ENCODE measurements at places on chromosomes 4 and X.

- DNase-seq = no peak
Observed at GRCh38 chr4:4784379-4784778, 75.1 kb upstream of the MSX1 start.

DNA sequence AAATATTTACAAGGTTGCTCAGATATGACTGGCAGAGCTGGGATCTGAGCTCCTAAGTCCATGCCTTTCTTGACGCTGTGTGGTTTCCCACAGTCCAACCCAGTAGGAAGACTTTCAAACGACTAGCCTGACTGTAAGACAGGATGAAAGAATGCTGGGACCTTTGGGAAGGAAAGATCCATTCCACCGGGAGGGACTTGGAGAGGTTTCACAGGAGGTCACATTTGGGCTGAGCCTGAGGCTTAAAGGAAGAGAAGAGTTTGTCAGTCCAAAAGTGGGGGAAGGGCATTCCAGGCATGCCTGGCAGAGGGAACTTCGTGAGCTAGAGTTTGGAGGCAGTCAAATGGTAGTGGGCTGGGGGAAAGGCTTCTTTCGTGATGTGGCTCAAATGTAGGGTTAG lies 1.5 kb downstream of the STARD8 start:
- no peak for DNase-seq

GRCh38 chrX:43456063-43456462 lies 200.0 kb upstream of the MAOA start:
- no peak for DNase-seq

DNA sequence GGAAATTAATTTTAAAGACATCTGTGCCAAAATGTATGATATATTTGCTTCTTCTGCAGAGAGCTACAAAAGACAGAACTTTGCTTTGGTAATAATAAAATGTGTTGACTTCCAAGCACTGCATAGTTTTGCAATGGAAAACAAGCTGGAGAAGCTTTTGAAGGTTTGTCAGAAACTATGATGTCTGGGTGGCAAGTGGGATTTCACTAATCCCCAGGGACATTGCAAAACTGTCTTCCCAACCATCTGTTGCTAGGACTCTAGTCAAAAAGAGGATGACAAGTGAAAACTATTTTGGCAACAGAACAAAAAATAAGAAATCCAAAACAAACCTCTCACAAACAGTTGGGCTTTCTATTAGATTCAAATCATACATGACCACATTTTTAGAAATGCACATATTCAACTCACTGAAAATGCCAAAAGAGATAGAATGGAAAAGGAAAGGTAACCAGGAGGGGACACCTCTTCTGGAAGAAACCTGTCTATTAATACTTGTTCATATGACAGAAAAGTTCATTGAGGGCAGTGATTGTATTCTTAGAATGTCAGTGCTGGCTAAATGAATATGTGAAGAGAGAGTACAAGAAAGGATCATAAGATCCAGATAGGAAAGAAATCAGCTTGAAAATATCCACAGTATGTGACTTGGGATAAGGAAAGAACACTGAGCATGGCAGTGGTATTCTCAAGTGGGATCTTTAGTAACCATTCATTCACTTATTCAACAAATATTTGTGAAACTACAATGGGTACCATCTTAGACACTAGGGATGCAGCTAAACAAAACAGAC lies 228.0 kb downstream of the RASL11B start:
- DNase-seq = no peak

Data from DND-41 (cell line).